ENCODE measurements at places on chromosomes 1 and 21. TPM values are rescaled to one million over a fixed set of nuclear protein-coding genes. Genes with fewer than 3 reads are reported as not detected.

RBM11 gene
- not detected for total RNA-seq

ZNF683 gene
- not detected for total RNA-seq

NVL gene
- 19.0 TPM for total RNA-seq

ADAMTS1 gene
- total RNA-seq = 0.06 TPM

TNFRSF9 gene
- 3.8 TPM for total RNA-seq

TFF2 gene
- total RNA-seq = not detected

GBP6 gene
- total RNA-seq = not detected

IGFN1 gene
- total RNA-seq = 1.1 TPM

OXCT2 gene
- 0.50 TPM for total RNA-seq

LYSMD1 gene
- 6.5 TPM for total RNA-seq

FNDC5 gene
- total RNA-seq = 0.75 TPM

USH2A gene
- total RNA-seq = not detected

All from A549 treated with DMSO at 1 μM for 4 hours (cell line).